Tibial artery (tissue), 4 donors: ENCODE measurements at places on chromosomes 5 and 9.

- H3K27ac ChIP-seq, result no peak overlapping the region
- H3K4me1 ChIP-seq, result no peaks in the 10 kb centered on the region
- no peaks in the 10 kb centered on the region for H3K36me3 ChIP-seq
- no peaks in the 10 kb centered on the region for H3K27me3 ChIP-seq
- H3K4me3 ChIP-seq, result no peak overlapping the region
- no peak for DNase-seq
Measured at GRCh38 chr5:115655994-115656393, 30.2 kb upstream of the TMED7 start.

DNA sequence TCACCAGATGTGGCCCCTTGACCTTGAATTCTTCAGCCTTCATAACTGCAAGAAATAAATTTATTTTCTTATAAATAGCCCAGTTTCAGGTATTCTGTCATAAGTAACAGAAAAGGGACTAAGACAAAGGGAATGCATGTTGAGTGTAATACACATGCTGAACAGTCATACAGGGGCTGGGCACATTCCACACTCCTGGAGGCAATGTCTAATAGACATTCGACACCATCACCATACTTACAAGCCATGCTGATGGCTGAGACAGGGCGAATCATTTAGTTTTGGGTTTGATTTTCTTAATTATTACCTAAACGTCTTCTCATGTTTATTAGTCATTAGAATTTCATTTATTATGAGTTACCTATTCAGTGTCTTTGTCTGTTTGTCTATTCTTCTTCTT, 68.5 kb downstream of the TENT4A start:
- H3K27ac ChIP-seq, result no peak overlapping the region
- no peak for DNase-seq
- H3K4me3 ChIP-seq, result no peak overlapping the region
- H3K4me1 ChIP-seq, result no peaks in the 10 kb centered on the region

DNA sequence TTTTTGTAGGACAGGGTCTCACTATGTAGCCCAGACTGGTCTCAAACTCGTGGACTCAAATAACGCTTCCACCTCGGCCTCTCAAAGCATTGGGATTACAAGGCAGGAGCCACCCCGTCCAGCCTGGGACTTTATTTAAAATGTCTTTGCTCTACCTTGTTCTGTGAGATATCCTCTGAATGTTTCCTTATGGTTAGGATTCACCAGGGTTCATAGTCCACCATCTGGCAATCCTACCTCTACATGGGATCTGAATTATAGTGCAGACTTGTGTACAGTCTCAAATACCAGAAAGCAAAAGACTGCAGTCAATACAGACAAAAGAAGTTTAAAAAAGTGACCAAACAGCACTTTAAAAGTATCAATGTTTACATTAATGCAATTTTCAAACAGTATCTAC, 10.1 kb downstream of the ISCA1 start:
- no peak overlapping the region for H3K27ac ChIP-seq
- H3K4me3 ChIP-seq, result no peak overlapping the region
- DNase-seq, result no peak
- peaks cover 41% of the 10 kb centered on the region for H3K36me3 ChIP-seq

- H3K27me3 ChIP-seq, result no peaks in the 10 kb centered on the region
- no peak overlapping the region for H3K27ac ChIP-seq
- no peaks in the 10 kb centered on the region for H3K36me3 ChIP-seq
- DNase-seq, result no peak
- H3K4me3 ChIP-seq, result no peak overlapping the region
Measured at GRCh38 chr9:93340091-93340490, 111.4 kb upstream of the FAM120A start.

DNA sequence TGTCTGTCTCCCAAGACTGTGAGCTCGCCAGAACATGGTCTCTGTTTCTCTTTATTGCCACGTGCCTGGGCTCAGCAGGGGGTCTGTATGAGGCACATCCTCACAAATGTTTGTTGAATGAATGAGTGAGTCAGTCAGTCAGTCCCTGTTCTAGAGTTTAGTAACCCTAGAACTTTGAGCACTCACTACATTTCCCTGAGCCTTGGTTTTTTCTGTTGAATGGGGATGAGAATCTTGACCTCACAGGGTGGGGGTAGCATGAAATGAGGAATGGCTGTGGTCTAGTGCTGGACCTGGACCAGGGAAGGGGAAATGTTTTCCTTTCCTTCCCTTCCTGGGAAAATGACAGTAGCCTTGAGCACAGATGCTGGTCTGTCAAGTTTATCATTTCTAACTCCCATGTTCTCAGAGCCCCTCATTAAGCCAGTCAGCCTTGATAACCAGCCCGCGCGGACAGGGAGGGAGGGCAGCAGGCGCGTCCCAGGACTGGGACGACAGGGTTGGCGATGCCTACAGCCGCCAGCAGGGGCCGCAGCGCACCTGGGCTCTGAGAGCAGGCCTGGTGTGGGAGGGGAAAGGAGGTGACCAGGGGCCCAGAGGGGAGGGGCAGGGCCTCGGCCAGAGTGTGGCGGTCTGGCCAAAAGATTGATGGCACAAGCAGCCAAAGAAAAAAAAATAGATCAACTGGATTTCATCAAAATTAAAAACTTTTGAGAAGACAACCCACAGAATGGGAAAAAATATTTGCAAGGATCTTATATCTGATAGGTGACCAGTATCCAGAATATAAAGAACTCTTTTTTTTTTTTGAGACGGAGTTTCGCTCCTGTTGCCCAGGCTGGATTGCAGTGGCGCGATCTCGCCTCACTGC, 24.1 kb upstream of the WNK2 start:
- H3K4me3 ChIP-seq, result no peak overlapping the region
- H3K4me1 ChIP-seq, result peaks cover 6% of the 10 kb centered on the region
- H3K27me3 ChIP-seq, result no peaks in the 10 kb centered on the region

DNA sequence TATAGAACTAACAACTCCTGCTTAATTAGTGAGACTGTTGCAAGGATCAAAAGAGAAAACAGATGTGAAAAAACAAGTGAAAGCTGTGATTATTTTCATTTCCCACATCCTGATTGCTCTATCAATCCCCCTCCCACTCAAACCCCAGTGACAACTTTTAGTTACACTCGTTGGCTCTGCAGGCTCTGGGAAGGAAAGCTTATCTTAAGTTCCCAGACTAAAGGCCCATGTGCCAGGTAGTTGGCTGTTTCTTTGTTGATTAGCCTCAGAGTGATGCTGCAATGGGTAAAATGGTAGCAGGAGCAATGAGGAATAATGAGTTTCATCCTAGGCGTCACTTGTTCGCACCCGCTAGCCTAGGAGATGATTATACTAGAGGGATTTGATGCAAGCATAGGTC, 133.3 kb upstream of the IFNE start:
- no peak overlapping the region for H3K27ac ChIP-seq
- no peak for DNase-seq
- H3K27me3 ChIP-seq, result no peaks in the 10 kb centered on the region
- H3K36me3 ChIP-seq, result no peaks in the 10 kb centered on the region

- no peak for DNase-seq
- H3K4me1 ChIP-seq, result no peaks in the 10 kb centered on the region
- no peak overlapping the region for H3K27ac ChIP-seq
- H3K36me3 ChIP-seq, result no peaks in the 10 kb centered on the region
- H3K4me3 ChIP-seq, result no peak overlapping the region
Measured at GRCh38 chr5:115372146-115372545, 75.7 kb upstream of the CCDC112 start.

GRCh38 chr9:87515006-87515405, 17.3 kb downstream of the DAPK1 start:
- no peaks in the 10 kb centered on the region for H3K27me3 ChIP-seq
- H3K4me3 ChIP-seq, result no peak overlapping the region
- DNase-seq, result no peak
- H3K27ac ChIP-seq, result no peak overlapping the region
- H3K4me1 ChIP-seq, result no peaks in the 10 kb centered on the region

GRCh38 chr5:133337795-133338445, 274.4 kb downstream of the FSTL4 start:
- H3K36me3 ChIP-seq, result no peaks in the 10 kb centered on the region
- H3K27ac ChIP-seq, result no peak overlapping the region
- H3K4me1 ChIP-seq, result no peaks in the 10 kb centered on the region
- H3K27me3 ChIP-seq, result peaks cover 4% of the 10 kb centered on the region
- DNase-seq, result peak; percentile 27

- no peak for DNase-seq
- H3K27ac ChIP-seq, result no peak overlapping the region
- H3K4me1 ChIP-seq, result no peaks in the 10 kb centered on the region
Measured at GRCh38 chr9:90307167-90307833, 335.3 kb downstream of the DIRAS2 start.

GRCh38 chr5:39517800-39518199, 93.0 kb upstream of the DAB2 start:
- H3K36me3 ChIP-seq, result no peaks in the 10 kb centered on the region
- H3K27me3 ChIP-seq, result no peaks in the 10 kb centered on the region
- H3K27ac ChIP-seq, result no peak overlapping the region
- DNase-seq, result no peak

GRCh38 chr9:8183618-8184017, 384.0 kb upstream of the DMAC1 start:
- no peaks in the 10 kb centered on the region for H3K4me1 ChIP-seq
- H3K4me3 ChIP-seq, result no peak overlapping the region

- DNase-seq, result no peak
- H3K27ac ChIP-seq, result peak overlapping the region; percentile 6
- H3K27me3 ChIP-seq, result no peaks in the 10 kb centered on the region
- peaks cover 9% of the 10 kb centered on the region for H3K36me3 ChIP-seq
- H3K4me3 ChIP-seq, result no peak overlapping the region
Measured at GRCh38 chr9:20987521-20987920, 43.9 kb downstream of the HACD4 start.

DNA sequence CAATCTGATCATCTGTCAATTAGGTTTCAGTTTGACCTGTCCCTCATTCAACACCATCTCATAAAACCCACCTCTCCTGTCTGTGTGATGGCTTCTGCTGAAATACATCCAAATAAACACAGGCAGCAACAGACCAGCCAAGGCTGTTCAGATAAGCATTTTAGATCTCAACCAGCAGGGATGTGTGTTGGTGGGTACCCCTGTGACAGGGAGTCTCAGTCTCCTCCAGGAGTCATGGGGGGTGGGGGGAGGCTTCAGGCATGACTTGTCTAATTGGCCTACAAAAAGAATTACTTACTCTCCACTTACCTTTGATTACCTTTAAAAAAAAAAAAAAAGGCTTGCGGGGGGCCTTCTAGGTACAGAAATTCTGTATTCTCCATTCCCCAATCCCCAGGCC, 65.9 kb downstream of the ROR2 start:
- no peak for DNase-seq
- H3K27me3 ChIP-seq, result no peaks in the 10 kb centered on the region
- no peaks in the 10 kb centered on the region for H3K36me3 ChIP-seq
- no peak overlapping the region for H3K27ac ChIP-seq

GRCh38 chr5:140295414-140295813, 7.5 kb downstream of the PFDN1 start:
- peaks cover 17% of the 10 kb centered on the region for H3K4me1 ChIP-seq
- DNase-seq, result peak; percentile 62
- H3K36me3 ChIP-seq, result peaks cover 3% of the 10 kb centered on the region
